ENCODE measurements at places on chromosomes 7 and 10. TPM values are rescaled to one million over a fixed set of nuclear protein-coding genes. Genes with fewer than 3 reads are reported as not detected.

GRCh38 chr10:6097063-6097462 lies 8.2 kb downstream of the RBM17 start:
- no peak for DNase-seq

DNA sequence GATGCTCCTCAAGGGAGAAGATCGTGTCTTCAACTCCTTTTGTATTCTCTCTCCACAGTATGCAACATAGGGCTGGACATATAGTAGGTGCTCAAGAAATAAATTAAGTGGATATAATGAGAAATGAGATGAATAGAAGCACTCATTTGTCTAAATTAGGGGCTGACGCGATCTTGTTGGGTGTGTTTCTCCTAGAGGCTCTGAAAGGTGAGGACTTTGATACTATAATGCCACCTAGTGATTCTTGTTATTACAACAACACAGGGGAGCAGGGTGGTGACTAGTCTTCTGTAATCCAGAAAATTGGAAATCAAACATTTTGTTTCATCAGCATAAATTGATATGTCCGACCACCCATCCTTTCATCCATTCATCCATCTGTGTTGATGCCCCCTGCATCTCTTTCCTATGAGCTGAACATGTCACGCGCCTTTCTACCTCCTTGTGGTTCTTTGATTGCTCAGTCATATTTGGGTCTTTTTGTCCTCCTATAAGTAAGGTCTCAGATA lies 3.5 kb upstream of the CFAP58 start:
- peak; percentile 83 for DNase-seq

SORBS1 gene
- total RNA-seq = 74.8 TPM

OR2A42 gene
- not detected for total RNA-seq

- peak; percentile 72 for DNase-seq
Measured at GRCh38 chr10:78483641-78484040, 450.0 kb downstream of the RPS24 start.
